ENCODE measurements at places on chromosomes 7 and 10.

DNA sequence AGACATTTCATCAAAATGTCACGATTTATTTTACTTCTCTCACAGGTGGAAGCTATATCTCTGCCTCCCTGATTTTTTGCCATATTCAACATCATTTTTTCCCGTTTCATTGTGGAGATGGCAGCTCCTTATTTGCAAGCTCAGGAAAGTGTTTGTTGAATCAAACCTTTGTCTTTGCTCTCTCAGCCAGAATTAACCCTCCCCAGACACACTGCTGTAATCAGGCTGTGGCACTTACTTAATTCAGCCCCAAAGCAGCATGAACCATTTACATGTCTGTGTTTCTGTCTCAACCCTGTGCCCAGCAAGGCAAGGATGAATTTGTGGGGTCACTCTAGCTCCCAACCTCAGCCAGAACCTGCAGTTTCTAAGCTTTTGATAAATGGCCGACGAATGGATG lies 397.2 kb downstream of the TCERG1L start:
- no peak for DNase-seq

DNA sequence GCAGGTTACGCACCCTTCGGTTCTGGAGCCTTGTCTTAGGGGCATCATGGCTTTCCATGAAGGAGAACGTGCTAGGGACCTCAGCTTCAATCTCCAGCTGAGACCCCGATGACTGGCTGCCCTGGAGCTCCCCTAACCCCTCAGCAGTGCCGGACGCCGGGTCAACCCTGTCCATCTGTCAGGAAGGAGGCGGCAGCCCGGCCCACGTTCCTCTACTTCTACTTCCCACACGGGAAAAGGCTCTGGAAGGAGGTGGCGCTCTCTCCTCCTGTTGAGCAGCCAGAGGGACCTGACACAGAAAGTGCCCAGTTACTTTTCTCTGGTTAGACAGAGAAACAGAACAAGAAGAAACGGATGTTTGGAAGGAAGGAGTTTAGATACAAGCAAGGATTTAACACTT lies 87.4 kb downstream of the DYNC2I1 start:
- no peak for DNase-seq

- no peak for DNase-seq
Measured at GRCh38 chr7:29957521-29958310, 31.9 kb downstream of the SCRN1 start.

DNA sequence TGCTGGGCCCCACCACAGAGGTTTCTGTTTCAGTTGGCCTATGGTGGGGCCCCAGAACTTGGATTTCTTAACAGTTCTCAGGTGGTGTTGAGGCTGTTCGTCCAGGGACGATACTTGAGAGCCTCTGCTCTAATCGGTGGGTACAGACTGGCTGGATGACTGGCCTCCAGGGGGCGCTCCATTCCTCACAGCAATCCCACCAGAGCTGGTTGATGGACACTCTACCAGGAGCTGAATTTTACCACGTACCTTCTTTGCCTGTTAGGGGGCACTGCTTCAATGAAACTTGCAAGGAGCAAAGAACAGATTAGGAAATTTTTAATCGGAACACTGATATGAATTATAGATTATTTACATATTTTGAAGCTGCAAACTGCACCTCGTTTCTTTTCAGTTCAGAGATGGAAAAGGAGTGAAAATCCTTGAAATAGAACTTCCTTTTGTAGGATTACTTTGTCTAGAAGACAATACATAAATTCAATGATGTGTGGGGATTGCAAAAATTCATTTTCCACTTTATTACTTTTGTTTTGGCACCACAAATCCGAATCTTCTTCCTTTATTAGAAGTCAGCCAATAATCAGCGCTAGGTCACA lies 44.8 kb downstream of the KBTBD2 start:
- peak; percentile 89 for DNase-seq

DNA sequence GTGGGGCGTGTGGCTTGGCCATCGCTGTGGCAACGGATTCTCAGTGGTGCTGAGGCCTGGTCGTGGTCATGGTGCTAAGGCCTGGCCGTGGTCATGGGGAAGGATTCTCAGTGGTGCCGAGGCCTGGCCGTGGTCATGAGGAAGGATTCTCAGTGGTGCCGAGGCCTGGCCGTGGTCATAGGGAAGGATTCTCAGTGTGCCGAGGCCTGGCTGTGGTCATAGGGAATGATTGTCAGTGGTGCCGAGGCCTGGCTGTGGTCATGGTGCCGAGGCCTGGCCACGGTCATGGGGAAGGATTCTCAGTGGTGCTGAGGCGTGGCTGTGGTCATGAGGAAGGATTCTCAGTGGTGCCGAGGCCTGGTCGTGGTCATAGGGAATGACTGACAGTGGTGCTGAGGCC lies 327.9 kb downstream of the ADARB2 start:
- no peak for DNase-seq

GRCh38 chr10:93757136-93757535 lies 600 bp upstream of the LGI1 start:
- DNase-seq, result no peak

DNA sequence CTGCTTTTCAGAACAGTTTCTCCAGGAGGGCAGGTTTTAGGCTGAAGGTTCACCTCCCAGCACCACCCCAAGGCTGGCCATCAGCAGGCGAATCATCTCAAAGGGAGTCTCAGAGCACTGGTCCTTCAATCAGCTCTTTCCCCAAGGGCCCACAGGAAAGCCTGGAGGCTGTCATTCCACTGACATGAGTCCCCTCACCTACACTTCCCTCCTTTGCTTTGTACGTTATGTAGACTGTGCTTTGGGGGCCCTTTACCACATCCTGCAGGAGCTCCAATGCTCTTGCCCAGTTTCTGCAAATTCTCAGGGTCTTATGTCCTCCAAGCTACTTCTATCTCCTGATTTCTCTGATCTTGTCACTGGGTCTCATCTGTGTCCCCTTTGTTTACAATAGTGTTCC lies 15.4 kb downstream of the WDFY4 start:
- no peak for DNase-seq

- DNase-seq, result no peak
Measured at GRCh38 chr7:77252506-77252905, 52.9 kb upstream of the FGL2 start.

DNA sequence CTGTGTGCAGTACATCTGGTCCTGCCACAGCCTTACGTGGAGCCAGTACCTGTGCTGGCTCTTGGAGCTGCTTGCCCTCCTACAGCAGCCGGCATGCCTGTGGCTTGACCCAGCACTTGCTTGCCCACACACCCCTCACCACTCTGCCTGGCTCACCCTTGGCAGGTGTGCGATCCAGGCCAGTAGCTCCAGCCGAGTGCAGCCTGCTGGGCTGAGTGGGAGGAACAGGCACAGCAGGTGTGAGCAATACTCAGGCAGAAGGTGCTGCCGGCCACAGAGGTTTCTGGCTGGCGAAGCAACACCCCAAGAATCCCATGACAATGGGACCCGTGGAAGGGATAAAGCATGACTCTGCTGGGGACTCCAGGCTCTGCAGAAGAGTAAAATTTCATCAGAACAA lies 173.5 kb upstream of the ADCY1 start:
- DNase-seq, result no peak

- no peak for DNase-seq
Measured at GRCh38 chr7:43113622-43114457, 1.4 kb downstream of the HECW1 start.

GRCh38 chr10:84089162-84089561 lies 50.1 kb upstream of the GHITM start:
- DNase-seq, result no peak

GRCh38 chr10:77159538-77160110 lies 478.0 kb downstream of the KCNMA1 start:
- DNase-seq, result no peak

DNA sequence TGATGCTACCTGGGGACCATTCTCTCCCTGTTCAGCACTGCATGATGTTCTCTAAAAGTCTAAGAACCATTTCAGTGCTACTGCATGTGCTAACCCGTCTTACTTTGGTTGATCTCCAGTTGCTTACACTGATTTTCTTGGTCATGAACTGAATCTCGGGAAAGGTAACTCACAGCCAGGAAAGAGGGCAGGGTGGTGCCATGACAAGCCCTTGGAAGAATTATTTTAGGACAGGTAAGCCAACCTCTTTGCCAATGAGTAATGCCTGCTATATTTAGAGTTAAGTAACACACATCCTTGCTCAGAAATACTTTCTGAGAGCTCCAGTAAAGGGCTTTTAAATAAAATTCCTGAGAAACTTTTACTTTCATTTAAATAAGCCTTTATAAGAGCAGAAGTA lies 126.7 kb downstream of the ARL4A start:
- DNase-seq, result no peak

GRCh38 chr7:32158751-32159745 lies 88.8 kb upstream of the PDE1C start:
- DNase-seq, result no peak

- no peak for DNase-seq
Measured at GRCh38 chr10:60963441-60964256, 19.7 kb upstream of the RHOBTB1 start.

DNA sequence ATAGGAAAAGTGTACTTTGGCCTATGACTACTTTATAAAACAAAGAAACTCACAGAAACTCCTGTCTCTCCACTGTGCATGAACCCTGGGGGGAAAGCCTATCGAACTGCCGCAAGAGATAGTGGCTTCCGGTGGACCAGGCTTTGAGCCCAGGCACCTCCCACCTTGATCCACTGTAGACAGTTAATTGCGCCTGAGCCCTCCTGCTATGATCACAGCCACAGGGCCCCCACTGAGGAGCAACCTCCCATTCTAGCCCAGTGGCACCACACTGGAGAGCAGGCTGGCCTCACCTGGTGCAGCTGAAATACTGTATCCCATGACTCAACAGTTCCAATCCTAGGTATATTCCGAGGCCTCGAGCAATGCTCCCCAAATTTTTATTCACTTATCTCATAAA lies 98.8 kb downstream of the COBL start:
- no peak for DNase-seq

GRCh38 chr10:8242295-8242872 lies 187.9 kb downstream of the GATA3 start:
- DNase-seq, result peak; percentile 19

DNA sequence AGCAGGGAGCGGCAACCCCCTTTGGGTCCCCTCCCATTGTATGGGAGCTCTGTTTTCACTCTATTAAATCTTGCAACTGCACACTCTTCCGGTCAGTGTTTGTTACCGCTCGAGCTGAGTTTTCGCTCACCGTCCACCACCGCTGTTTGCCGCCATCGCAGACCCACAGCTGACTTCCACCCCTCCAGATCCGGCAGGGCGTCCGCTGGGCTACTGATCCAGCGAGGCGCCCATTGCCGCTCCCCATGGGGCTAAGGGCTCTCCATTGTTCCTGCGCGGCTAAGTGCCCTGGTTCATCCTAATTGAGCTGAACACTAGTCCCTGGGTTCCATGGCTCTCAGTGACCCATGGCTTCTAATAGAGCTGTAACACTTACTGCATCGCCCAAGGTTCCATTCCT lies 115.6 kb upstream of the AUTS2 start:
- DNase-seq, result no peak

- no peak for DNase-seq
Measured at GRCh38 chr10:133139551-133140065, 20.4 kb upstream of the KNDC1 start.

GRCh38 chr10:133295426-133296320 lies 13.0 kb downstream of the TUBGCP2 start:
- DNase-seq, result no peak

DNA sequence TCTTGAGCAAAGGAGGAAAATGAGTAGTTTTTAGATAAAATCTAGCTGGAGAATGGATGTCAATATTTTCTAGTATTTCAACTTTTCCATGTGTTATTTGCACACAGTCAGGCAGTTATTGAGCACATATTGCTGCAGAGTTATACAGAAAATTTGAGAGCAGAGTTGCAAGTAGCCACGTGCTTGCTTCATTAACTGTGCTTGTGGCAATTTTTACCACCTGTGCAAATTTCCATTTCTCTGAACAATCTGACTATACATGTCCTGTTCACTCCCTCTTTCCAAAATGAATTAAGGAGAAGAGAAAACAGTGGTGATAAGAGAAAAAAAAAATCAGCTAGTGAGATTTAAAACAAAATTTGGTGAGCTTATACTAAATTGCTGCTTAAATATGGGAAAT lies 178.5 kb downstream of the TAX1BP1 start:
- no peak for DNase-seq

DNA sequence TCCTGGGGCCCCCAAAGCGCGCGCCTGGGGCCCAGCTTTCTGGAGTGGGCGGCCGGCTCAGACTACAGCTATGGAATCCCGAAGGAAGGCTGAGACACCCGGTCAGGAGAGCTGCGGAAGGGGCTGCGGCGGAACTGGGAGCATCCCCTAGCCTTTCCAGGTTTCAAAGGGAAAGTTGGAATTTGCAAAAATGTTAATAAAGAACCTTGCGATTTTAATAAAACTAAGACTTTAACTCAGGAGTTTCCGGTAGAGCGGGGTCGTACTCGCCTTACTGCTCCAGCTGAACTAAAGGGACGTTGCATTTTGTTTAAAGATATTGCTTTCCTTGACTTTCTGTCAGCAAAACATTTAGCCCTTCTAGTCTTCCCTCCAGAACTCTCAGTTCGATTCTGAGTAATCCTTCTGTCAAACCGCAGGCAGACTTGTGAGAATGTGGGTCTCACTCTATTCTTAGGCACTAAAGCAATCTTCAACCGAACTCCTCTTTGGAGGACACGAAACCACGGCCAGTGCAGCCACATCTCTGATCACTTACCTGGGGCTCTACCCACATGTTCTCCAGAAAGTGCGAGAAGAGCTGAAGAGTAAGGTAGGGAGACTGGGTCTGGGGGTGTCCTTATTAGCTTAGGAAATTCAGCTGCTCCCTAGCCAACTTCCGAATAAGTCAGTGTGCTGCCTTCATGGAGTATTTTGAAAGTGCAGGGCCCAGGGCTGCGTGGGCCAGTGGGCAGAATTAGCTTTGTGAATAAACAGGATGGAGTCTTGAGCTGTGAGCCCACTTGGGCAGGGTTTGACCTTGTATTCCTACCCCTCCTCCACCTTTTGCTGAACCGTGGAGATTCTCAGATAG lies 1.9 kb downstream of the CYP26A1 start:
- no peak for DNase-seq

DNA sequence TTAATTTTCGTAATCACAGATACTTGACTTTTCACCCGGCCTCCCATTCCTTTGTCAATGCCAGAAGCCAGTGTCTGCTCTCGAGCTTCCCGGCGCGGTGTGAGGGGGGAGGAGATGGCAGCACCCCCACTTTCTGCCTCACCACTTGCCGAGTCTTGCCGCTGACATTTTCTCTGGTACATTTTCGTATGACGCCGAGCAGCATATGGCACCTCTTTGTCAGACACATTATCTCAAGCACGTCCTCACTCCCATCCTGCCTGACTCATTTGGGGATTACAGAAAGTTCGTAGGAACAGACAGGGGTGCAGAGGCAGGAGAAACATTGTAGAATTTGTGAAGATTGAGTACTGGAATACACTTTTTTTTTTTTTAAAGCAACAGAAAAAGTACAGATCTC lies 60.8 kb upstream of the SORCS3 start:
- DNase-seq, result no peak

DNA sequence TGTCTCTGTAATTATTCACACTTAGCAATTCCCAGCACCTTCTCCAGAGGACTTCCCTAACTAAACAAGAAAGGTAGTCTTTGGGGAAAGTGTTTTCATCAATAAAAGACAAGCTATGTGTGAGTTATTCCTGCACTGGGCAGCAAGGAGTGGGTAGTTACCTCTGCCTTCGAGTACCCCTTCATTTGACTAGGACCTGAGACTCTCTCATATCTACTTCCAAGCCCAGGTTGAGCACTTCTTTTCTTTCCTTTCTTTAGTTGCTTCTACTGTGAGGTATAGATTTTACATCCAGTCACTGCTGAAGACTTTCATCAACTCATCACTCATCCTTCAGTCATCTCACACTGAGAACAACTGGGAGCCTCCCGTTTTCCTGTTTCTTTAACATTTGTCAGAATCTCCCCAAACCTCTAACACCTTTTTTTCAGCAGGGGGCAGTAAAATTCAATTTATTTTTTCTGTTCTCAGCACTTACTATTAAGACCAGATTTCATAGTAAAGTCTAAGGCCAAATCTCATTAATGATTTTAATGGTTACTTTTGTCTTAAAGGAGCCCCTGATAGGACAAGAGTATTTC lies 80.1 kb upstream of the PRSS1 start:
- no peak for DNase-seq
